ENCODE measurements at places on chromosomes 12 and 14. TPM values are rescaled to one million over a fixed set of nuclear protein-coding genes. Genes with fewer than 3 reads are reported as not detected.

AMN gene
- 5.1 TPM for polyA plus RNA-seq

USP15 gene
- 48.0 TPM for polyA plus RNA-seq

PHETA1 gene
- 5.4 TPM for polyA plus RNA-seq

ANKRD33 gene
- polyA plus RNA-seq: not detected

IFNG-AS1 gene
- not detected for polyA plus RNA-seq

- no peaks in the 10 kb centered on the region for H3K4me1 ChIP-seq
- H3K27me3 ChIP-seq: no peaks in the 10 kb centered on the region
- no peak for DNase-seq
- no peak overlapping the region for H3K4me3 ChIP-seq
These were observed 26.6 kb downstream of the MBIP start for GRCh38 chr14:36293824-36294223.

DNA sequence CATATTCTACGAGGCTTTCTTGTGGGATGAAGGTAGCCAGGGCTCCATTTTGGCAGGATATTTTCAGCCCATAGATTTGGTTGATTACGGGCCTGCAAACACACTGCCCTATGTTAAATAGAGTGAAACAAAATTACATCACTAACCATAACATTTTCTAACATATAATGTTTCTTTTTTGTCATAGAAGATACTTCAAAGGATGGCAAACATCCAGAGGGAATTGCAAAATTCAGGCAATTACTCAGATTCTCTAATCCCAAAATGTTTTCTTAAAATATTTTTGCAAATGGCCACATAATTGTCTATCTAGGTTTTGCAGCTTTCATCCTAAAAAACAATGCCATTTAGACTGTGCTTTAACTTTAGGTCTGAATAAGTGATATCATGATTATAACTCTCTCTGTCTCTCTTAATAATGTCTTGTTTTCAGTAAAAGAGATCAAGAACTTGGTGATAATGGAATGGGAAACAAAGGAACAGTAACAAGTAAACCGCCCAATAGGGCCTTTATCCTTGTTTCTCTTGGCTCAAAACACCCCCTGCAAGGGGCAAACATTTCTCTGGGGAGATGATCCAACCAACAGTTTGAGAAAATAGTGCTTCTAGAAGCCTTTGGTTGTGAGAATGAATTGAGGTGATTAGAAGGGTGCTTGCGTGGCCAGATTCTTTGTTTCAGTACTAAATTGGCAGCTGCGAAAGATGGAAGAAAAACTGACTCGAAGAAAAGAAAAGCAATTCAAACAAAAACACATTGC is 54.4 kb upstream of the BTG1 start:
- H3K36me3 ChIP-seq: no peaks in the 10 kb centered on the region
- no peak overlapping the region for H3K4me3 ChIP-seq
- no peaks in the 10 kb centered on the region for H3K4me1 ChIP-seq
- DNase-seq: no peak
- no peaks in the 10 kb centered on the region for H3K27me3 ChIP-seq

GRCh38 chr14:93026339-93026738 is 89.4 kb downstream of the ITPK1 start:
- H3K4me3 ChIP-seq: no peak overlapping the region
- H3K4me1 ChIP-seq: no peaks in the 10 kb centered on the region
